ENCODE measurements at places on chromosomes 16 and 17. TPM values are rescaled to one million over a fixed set of nuclear protein-coding genes. Genes with fewer than 3 reads are reported as not detected.

- DNase-seq, result no peak
Measured at GRCh38 chr17:31903401-31903800, 1.9 kb upstream of the UTP6 start.

- DNase-seq, result no peak
Measured at GRCh38 chr17:81044428-81044763, 9.4 kb downstream of the BAIAP2 start.

GRCh38 chr16:52090080-52090479, 456.9 kb downstream of the TOX3 start:
- DNase-seq, result no peak

DNA sequence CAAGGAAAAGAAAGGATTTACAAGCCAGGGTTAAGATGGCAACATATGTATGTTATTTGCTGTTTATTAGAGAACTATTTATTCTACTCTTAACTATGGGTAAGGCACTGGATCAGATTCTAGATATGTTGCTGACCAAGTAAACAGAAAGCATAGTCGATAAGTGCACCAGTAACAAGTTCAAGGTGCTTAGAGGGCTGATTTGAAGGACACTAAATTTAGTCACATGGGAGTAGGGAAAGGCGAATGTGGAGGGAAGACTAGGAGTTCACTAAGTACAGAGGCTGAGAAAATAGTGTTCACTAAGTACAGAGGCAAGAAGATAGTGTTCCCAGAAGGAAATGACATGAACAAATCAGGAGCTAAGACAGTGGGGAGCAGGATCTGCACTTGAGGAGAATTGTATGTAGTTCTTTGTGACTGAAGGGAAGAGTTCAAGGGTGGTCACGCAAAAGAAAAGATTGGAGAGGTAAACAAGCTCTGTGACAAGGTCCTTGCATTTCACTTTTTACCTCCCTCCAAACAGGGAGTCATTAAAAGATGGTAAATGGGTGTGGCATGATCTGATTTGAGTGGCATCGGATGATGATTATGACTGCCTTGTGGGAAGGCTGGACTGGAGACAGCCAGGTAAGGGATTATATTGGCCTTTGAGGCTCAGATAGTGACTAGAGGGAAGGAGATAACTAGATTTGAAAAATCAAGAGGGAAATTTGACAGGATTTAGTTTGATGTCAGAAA, 20.9 kb downstream of the HEATR9 start:
- no peak for DNase-seq

DNA sequence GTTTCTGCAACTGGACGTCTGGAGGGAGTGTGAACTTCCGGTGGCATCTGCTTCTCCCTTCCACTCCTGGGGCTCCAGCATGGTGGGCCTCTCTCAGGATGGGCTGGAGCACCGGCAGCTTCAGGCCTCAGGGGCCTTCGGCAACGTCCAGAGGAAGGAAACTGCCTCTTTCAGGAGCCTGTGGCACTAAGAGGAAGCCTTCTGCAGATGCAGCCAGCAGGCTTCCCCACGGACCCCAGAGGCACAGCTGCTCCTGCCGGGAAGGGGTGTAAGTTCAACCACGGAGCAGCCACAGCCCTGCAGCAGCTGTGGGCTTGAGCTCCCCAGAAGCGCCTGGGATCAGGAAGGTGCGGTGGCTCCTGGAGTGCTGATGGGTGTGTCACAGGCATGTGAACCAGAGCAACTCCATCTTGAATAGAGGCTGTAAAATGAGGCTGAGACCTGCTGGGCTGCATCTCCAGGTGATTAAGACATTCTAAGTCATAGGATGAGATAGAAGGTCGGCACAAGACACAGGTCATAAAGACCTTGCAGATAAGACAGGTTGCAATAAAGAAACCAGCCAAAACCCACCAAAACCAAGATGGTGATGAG, 50.8 kb upstream of the KLHDC4 start:
- no peak for DNase-seq

DNA sequence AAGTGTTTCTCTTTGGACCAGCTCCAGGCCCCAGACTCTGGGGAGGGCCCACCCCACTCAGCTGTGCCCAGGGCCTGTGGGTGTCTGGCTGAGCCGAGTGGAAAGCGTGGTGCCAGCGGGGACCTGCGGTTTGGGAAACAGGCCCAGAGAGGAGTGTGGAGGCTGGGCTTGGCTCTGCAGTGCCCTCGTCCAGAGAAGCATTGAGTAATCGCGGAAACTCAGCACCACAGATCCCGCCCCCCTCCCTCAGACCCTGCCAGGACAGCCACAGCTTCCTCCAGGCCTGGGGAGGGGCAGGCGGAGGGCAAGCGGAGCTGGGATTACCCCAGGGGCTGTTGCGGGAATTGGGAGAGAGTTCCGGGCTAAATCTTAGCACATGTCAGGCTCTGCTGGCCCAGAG, 14.6 kb upstream of the PITPNA start:
- DNase-seq, result no peak

DNA sequence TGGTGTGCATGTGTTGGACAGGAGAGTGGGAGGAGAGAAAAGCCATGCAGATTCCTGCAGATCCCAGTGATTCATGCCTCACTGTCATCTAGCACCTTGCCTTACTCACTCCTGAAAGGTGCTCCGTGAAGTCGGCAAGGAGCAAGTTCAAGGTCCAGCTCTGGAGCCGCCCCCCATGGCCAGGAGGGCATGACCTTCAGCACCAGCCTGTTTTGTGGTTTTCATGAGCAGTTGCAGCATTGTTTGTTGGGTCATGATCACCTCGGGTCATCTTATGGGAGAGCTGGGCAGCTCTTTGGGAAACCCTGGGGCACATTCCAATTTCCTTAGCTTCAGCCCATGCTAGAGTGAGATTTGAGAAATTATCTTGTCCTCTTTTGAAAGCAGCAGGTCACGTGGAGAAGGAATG, 137.5 kb upstream of the IRX3 start:
- no peak for DNase-seq

GRCh38 chr17:73639932-73640331, 4.3 kb downstream of the SDK2 start:
- DNase-seq, result no peak

- DNase-seq, result no peak
Measured at GRCh38 chr16:4328046-4328781, 12.3 kb downstream of the GLIS2 start.

DNA sequence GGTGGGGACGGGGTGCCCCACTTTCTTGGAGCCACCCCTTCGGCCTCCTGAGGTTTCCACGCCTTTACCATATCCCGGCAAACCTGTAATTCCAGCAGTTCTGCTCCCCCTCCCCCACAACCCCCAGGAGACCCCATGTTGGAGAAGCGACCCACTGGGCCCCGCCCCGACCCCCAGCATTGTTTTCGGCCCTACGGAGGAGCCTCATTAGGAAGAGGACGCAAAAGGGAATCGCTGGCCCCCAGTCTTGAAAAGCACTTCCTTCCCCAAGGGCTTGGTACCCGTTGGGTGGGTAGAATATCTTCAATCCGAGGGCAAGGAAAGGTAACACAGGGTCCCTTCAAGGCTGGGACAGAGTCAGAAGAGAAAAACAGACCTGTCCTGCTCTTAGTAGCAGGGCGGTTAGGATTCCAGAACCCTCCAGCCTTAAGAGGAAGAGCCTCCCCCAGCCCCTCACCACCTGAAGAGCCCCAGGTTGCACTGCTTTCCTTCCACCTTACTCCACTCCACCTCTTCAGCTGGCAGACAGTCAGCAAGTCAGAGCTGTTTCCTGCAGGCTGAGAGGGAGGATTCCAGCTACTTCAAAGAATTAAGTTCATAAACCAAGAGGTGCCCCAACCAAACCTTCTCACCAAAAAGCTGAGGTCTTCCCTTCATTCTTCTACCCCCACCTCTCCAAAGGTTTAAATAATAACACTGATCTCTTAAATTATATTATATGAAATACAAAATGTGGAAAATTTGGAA, 803 bp upstream of the TLCD2 start:
- DNase-seq, result no peak

GRCh38 chr17:45681706-45682105, 102.4 kb upstream of the CRHR1 start:
- no peak for DNase-seq

- no peak for DNase-seq
Measured at GRCh38 chr17:65595071-65595656, 33.7 kb upstream of the AXIN2 start.

DNA sequence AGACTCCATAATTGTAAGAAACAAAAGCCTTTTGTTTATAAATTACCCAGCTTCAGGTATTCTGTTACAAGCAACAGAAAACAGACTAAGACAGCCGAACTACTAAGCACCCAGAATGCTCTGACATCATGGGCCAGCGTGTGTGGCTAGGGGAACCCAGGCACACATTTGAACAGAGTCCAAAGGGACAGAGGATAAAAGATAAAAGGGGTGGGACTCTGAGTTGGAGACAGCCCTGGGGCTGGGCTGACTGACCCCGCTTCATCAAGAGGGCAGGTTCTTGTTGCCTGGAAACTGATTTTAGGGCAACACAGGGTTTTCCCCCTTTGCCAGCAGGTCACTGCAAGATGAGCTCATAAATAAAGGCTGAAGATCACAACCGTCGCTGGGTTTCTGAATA, 30.5 kb upstream of the ZNF287 start:
- DNase-seq, result no peak

- DNase-seq, result no peak
Measured at GRCh38 chr16:79985606-79986005, 385.1 kb upstream of the MAF start.

- DNase-seq, result no peak
Measured at GRCh38 chr16:11624205-11624604, 37.5 kb upstream of the LITAF start.

DNA sequence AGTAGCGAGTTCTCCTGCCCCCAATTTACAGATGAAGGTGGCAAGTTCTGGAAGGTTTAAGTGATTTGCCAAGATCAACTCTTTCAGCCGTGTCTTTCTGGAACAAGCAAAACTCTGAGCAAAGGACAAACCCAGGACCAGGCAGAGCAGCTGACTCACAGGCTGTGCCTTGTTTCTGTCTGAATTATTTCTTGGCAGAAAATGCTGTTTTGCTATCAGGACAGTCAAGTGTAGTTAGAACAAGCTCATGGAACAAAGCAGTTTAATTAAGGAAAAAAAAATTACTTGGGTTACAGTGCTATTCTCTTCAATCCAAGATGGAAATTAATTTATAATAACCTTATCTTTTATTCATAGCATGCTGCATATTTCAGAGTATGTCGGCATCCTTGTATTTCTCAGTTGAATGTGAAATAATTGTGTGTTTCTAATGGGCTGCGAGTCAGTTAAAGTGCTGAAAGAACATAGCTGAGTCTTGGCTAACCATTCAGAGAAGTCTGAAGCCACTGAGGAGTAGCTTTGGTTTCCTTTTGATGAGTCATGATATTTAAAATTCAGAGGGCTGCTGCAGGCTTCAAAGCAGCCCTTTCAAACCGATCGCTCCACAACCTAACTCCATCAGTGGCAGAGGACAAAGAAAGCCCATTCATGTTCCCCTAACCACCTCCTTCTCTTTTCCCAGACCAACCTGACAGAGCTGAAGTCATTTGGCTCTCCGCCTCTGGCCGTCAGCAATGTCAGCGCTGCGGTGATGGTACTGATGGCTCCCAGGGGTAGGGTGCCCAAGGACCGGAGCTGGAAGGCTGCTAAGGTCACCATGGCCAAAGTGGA, 143.7 kb downstream of the ZNF18 start:
- DNase-seq, result no peak

DNA sequence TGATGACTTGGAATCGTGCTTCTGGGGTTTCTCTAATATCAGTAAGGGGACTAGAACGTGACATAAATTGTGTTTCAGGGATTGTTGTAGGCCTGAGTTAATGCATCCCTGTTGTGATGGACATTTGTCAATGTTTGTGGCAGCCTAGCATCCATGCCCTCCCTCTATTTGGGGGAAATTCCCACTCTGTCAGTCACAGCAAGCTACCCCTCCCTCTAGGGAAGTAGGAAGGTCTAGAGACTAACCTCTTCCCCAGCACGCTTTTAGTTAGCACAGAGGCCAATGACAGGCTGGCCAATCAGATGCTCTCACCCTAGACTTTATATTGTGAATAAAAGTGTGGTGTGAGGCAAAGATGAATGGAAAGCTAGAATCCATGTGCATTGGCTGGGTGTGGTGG, 32.4 kb upstream of the NF1 start:
- no peak for DNase-seq

DNA sequence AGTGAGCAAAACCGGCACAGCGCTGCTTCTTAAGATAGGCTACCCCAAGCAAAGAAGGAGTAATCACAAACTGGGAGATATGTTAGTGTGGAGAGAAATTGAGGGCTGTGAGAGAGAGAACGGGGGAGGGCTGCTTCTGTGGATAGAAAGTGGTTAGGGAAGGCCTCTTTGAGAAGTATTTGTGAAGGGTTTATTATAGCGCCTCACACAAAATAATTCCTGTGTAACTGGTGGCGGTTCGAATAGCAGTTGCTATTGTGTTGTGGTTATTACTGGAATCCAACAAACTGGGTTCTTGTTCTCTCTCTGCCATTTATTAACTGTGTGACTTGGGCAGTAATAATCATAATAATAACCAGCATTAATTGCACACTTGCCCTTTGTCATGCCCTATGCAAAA, 9.2 kb upstream of the CISD3 start:
- DNase-seq, result no peak

- no peak for DNase-seq
Measured at GRCh38 chr17:39244016-39244599, 18.4 kb upstream of the STAC2 start.

GRCh38 chr16:75011634-75012307, 12.9 kb downstream of the ZNRF1 start:
- DNase-seq, result no peak

DNA sequence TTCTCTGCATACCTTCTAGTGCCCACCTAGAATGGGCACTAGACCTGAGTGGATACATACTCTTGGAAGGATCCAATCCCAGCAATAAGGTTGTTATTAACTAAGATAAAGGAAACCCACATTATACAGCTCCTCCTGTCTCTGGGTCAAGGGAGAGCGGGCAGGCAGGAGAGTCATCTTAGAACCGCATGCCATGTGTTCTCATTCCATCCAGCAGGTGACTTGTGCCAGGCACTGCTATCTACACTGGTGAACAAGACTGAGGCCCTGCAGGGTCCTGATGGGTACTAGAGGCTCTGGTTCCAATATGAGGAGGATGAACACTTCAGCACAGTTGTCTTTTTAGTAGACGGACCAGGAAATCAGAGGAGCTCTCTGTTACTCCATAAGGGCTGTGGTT, 5.9 kb upstream of the CD300H start:
- DNase-seq, result no peak

The EXOC3L1 gene
- polyA plus RNA-seq, result 3.7 TPM

The CPHXL gene
- polyA plus RNA-seq, result not detected

The NPIPA3 gene
- 0.56 TPM for polyA plus RNA-seq

The KRTAP2-2 gene
- polyA plus RNA-seq, result not detected

The NF1 gene
- polyA plus RNA-seq, result 12.2 TPM

The RDM1 gene
- 0.14 TPM for polyA plus RNA-seq

The CCL17 gene
- polyA plus RNA-seq, result not detected
